ENCODE measurements at places on chromosomes 7 and 10.

DNA sequence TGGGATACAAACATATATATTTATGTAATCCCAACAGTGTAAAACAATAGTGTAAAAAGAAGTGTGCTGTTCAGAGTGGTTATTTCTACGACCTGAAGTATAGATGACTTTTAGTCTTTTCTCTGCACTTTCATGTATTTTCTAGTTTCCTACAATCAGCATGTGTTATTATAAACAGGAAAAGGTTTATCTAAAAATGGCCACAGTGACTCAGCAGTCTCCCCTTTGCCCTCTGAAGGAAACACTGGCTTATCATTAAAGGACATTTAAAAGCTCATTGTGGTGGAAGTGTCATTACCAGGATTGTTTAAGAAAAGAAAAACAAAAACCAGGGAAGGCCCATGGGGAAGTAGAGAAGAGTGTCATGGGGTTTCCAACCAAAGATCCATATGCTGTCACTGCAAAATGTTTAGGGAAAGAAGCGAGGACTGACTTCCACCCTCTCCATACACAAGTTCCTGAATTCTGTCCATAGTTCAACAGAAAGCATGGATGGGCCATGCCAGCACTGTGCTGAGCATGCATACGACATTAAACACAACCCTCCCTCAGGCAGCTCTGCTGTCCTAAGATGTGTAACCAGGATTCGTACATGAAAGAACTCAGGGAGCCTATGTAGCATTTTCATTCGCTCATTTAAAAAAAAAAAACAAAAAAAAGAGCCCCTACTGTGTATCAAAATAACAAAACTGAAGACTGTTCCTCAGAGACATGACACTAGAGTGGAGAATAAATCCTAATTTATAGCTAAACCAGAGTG is 10.2 kb downstream of the CYREN start:
- DNase-seq = no peak

DNA sequence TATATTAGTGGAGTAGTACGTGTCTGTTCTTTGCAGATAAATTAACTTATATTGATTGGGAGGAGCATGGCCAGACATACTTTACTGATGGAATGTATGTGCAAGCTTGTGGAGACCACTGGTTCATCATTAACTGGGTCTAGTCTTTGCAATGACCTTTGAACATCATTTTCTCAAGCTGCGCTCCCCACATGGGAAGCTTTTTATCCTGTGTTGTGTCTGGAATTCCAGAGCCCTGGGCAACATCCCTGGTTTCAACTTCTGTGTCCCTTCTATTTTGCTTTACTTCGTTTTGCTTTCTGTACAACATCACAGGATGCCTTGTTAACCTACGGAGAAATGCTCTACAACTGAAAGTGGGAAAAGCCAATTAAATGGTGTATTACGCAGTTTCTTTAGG is 38.3 kb downstream of the MACROH2A2 start:
- no peak for DNase-seq

- DNase-seq = no peak
Observed at GRCh38 chr7:38229386-38229785, 44.0 kb downstream of the TARP start.

DNA sequence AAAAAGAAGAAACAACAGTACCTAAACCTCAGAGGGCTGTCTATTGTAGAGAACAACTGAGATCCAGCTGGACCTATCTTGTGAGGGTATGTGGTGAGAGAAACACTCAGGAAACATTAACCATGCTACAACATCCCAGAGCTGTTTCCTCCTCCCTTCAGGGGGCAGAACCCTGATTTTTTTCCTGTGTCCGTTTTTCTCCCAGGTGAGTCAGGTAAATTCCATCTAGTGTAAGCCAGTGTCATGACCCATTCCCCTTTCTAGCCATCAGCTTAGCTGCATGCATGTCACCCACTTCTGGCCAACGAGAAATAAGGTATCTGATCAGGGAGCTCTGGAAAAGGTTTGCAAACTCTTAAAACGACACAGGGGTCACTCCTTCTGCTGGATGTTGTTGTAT is 103.8 kb downstream of the DNMBP start:
- DNase-seq = no peak

GRCh38 chr10:86113501-86113900 is 253.1 kb downstream of the GRID1 start:
- no peak for DNase-seq

DNA sequence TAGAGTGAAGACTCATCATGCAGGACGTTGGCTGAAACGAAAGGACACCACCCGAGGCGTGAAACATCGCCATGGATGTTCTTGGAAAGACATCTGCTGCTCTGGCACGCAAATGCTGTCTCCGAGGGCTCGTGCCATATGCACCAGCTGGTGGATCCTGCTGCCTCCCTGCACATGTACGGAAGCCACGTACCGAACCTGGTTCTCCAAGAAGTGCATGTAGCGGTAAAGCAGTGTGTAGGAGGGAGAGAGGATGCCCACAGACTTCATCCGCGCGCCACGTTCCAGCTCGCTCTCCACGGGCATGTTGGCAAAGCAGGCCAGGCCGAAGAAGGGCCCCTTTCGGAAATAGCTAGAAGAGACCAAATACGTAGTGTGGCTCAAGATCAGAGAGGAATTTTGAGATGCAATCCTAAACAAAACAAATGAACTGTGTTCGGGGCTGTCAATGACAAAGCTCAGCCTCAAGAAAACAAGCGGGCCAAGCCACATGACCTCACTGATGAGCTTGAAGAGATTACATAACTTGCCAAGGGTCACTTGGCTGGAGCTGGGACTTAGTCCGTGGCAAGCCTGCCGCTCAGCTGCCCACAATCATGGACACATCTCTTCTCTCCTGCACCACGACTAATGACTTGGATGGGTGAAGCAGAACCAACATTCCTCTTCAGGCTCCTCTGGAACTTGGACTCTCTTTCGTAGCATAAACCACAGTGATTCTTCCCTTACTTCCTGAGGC is 16.5 kb downstream of the DENND11 start:
- DNase-seq = no peak

DNA sequence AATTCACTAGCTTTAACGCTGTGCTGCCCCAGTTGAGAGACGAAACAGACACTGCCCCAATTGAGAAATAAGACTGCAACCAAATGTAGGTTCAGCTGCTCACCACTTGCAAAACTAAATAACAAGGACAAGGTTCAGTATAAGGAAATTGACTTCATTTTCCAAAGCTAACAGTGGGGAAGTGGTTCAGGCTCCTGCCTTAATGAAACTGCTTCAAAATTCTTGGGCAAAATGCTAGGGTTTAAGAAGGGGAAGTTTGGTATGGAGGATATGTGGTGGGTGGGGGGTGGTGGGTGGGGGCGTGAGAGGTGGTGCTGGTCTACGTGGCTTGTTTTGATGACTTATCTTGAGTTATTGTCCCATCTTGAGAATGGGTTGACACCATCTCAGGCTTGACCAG is 21.8 kb downstream of the MRPL32 start:
- no peak for DNase-seq

GRCh38 chr10:5843686-5844344 is 30.6 kb upstream of the GDI2 start:
- no peak for DNase-seq

- DNase-seq = no peak
Observed at GRCh38 chr10:72702868-72703581, 11.1 kb downstream of the MCU start.

GRCh38 chr7:131610007-131610406 is 53.6 kb upstream of the PODXL start:
- no peak for DNase-seq

DNA sequence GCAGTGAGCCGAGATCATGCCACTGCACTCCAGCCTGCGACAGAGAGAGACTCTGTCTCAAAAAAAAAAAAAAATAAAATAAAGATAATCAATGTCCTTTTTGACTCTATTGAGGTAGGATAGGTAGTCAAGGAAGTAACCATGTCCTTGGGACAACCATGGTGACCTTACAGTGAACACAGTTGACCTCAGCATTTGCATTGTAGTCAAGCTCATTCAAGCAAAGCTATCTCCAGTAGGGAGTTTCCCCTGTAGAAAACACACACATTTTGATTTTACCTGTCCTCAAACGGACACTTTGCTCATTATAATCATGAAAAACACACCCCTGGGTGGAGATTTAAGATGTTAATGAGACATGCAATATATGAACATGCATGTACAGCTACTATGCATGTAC is 171.7 kb downstream of the KIF20B start:
- no peak for DNase-seq

GRCh38 chr7:150375662-150376521 is 3.2 kb upstream of the ZNF775 start:
- no peak for DNase-seq

GRCh38 chr10:34407324-34407805 is 407.7 kb downstream of the PARD3 start:
- no peak for DNase-seq

DNA sequence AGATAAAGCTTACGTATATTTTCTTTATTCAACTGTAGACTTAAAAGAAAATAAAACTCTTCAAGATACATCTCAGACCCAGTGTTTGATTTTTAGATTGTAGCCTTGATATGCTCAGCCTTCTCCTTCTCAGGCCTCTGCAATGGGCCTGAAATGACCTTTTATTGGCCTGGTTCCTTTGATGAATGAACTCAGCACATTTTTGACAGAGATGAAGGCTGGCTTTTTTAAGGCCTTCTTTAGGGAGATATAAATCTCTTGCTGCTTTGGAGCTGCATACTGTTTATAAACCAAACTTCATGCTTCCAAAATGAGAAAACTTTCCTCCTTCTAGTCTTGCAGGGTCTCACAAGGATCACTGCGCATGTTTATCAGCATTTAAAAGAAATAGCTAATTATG is 1049.8 kb downstream of the LRMDA start:
- DNase-seq = no peak

DNA sequence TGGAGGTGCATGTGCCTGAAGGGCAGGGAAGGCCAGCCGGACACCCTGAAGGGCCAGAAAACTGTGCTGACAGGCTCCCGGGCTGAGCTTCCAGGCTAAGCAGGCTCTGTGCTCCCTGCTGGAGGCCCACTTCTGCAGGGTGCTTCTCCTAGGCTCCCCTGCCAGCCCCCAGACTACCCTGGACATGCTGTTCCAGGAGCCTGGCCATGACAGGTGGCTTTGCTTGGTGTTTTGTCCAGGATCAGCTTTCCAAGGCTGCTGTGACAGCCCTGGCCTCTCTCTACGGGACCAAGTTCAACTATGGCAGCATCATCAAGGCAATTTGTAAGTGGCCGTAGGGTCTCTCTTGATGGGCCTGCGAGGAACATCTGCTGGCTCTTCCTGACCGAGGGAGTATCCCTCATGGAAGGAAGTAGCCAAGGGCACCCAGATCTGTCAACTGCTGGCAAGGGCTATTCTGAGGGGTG is 5.3 kb downstream of the CPA1 start:
- DNase-seq = no peak

- DNase-seq = no peak
Observed at GRCh38 chr10:103663802-103664201, 170.3 kb downstream of the NEURL1 start.

DNA sequence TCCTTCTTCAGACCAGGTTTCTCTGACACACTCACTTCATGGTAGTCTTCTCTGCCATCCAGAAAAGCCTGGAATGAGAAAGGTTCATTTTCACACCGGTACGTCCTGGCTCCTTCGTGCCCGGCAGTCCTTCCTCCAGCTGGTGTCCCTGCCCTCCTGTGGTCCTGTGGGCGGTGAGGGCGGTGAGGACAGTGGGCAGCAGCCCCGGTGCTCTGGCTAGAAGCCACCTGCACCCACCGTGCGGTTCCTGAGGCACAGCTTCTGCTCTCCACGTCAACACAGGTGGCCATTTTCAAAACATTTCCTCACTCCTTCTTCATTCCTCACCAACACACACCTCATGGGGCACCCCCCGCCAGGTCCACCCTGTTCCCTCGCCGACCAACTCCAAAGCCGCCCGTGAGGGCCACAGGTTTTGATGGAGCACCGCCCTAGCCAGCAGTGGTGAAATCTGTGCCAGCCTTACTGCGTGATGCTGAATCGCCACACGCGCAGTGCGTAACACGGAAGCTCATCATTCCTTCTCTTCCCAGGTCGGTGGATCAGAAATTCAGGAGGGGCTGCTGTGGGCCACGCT is 251.4 kb upstream of the RNF32 start:
- no peak for DNase-seq

- DNase-seq = no peak
Observed at GRCh38 chr10:100576282-100576635, 40.5 kb downstream of the HIF1AN start.

DNA sequence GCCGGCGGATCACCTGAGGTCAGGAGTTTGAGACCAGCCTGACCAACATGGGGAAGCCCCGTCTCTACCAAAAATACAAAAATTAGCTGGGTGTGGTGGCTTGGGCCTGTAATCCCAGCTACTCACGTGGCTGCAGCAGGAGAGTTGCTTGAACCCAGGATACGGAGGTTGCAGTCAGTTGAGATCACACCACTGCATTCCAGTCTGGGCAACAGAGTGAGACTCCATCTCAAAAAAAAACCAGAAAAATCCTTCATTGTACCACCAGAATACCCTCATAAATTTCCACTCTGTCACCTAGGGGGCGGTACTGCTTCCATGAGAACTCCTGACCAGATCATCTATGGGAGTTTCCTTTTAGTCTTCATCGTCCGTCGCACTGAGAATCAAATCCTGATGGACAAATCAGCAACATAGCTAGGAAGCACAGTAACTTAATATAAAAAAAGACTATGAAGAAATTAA is 225.8 kb upstream of the KLF14 start:
- no peak for DNase-seq

GRCh38 chr7:45036317-45036716 is 36.3 kb downstream of the CCM2 start:
- no peak for DNase-seq

GRCh38 chr10:87850742-87851205 is 12.6 kb downstream of the KLLN start:
- no peak for DNase-seq

DNA sequence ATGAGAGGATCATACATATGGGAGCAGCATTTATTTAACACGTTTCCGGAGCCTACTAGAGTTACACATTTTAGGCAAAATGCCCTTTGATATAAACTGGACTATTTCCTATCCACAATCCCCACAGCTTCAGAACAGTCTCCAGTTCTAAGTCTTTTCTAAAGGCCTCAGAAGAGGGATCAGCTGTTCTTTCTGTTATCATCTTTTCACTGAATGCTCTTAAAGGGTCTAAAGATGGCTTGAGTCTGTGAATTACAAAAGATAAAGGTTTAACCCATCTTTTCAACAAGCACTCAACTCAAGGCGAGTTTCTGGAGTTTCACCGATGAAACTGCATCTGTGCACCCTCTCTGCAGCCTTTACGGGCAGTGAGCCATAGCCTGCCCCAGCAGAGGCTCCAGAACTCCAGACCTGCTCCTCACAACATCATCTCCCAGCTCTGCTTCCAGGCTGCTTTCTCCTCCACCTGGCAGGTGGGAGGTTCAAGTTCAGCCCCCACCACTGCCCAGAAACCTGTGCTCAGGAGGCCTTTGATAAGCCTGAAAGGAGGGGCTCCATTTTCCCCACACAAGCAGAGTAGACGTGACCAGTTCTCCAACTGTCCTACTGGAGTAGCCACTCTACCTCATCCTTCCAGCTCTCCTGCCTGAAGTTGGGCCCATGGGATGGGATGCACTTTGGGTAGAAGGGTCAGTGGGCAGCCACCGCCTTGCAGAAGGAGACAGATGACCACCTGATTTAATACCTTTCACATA is 53.4 kb downstream of the HSPA12A start:
- no peak for DNase-seq

All from cortex of kidney (tissue), 1 donor.